NCI-H1436 (cell line): ENCODE measurements at places on chromosomes 5 and 9.

- no peak for DNase-seq
Observed at GRCh38 chr5:155316070-155316714, 302.6 kb downstream of the KIF4B start.

DNA sequence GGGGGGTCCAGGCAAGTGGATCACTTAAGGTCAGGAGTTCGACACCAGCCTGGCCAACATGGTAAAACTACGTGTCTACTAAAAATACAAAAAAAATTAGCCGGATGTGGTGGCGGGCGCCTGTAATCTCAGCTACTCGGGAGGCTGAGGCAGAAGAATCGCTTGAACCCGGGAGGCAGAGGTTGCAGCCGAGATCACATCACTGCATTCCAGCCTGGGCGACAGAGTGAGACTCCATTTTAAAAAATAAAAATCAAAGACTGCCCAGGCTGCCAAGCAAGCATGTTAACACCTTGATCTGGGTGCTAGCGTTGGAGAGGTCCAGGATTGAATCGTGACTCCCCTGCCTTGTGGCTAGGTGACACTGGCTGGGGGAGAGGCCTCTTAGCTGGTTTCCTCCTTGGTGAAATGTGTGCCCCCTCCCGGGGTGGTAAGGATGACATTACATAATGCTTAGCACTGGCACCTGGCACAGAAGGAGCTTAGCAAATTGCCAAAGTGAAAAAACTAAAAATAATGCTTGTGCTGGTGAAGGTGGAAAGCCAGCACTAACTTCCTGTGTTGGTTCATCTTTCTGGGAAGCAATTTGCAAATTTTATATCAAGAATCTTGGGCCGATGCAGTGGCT, 2.2 kb upstream of the CIZ1 start:
- no peak for DNase-seq

- DNase-seq = no peak
Observed at GRCh38 chr9:130236436-130236985, 29.0 kb upstream of the HMCN2 start.

- peak; percentile 14 for DNase-seq
Observed at GRCh38 chr5:134101686-134102439, 12.6 kb upstream of the TCF7 start.

DNA sequence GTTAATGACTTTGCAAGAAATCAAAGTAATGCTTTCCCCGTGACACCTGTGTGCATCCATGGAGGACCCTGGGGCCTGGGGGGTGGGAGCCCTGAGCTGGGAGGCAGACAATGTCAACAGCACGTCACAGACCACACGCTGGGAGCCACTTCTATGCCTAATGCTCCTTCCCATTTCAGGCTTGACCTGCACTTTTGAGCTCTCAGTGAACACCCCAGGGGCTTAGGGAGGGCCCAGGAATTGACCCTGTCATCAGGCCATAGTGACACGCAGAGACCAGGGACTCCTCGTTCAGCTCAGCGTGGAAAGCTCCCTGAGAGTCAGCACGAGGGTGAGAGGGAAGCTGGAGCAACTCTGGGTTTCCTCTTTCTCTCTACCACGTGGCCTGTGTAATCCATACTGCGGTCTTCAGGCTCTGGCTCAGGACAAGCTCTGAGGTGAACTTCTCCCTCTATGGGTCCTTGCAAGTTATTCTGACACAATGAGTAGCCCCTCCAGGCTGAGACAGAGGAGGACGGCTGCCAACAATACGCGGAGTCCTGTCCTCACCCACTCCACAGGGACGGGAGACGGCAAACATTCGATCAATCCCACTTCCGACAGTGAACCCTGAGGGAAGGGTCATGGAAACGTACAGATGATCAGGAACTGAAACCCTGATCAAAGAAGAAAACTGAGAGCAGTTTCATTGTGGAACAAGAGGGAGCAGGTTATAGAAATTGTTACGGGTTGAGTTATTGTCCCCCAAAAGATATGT, 130.8 kb upstream of the IRX4 start:
- DNase-seq = no peak

- DNase-seq = no peak
Observed at GRCh38 chr5:146409054-146409671, 38.0 kb upstream of the TCERG1 start.

DNA sequence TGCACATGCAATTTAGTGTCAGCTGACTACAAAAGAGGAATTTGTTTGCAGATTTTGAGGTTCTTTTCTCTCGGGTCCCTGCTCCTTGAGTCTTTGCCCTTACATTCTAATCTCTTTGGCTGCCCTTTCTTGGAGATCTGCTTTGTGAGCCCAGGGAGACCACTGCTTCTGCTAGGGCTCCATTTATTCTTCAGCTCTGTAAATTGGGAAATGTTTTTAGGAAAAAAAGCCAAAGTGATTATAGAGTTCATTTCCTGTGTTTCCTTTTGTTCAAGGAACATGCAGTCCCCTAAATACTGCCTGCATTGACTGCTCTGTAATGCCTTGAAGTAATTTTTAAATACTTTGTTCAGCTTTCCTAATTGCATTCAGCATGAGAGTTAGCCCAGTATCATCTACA, 197.4 kb downstream of the CSNK1G3 start:
- DNase-seq = no peak

GRCh38 chr5:168292786-168293696, 1.6 kb downstream of the WWC1 start:
- DNase-seq = no peak

DNA sequence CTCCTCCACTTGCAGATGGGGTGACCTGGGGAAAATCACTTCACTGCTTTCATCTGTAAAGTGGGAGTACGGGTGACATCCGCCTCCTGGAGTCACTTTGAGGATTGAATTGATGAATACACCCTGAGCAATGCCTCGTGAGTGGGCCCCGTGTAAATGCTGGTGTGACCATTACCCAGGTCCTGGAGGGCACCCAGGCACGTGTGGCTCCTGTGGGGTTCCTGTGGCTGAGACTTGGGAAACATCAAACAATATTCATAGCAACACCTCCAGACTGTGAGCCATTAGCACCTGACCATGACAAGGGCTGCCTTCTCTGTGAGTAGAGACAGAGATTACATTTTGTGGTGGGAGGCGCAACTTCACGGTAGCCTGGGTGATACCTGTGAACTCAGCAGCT, 11.4 kb downstream of the MRPL36 start:
- no peak for DNase-seq

- no peak for DNase-seq
Observed at GRCh38 chr5:36481454-36482120, 124.8 kb upstream of the SLC1A3 start.

DNA sequence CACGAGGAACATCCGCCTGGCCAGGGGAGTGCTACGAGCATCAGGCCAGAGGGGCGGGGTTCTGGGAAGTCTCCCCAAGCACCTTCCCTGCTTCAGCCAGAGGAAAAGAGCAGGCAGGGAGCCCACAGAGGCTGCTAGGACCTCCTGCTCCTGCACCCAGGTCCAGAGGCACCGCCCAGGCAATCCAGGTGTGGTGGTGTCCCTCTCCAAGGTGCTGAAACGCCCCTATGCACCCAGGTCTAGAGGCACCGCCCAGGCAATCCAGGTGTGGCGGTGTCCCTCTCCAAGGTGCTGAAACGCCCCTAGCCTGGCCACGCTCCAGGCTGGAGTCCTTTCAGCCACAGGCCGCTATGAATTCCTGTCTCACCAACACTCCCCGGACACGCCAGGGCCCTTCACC, 10.7 kb upstream of the UBAC1 start:
- no peak for DNase-seq

DNA sequence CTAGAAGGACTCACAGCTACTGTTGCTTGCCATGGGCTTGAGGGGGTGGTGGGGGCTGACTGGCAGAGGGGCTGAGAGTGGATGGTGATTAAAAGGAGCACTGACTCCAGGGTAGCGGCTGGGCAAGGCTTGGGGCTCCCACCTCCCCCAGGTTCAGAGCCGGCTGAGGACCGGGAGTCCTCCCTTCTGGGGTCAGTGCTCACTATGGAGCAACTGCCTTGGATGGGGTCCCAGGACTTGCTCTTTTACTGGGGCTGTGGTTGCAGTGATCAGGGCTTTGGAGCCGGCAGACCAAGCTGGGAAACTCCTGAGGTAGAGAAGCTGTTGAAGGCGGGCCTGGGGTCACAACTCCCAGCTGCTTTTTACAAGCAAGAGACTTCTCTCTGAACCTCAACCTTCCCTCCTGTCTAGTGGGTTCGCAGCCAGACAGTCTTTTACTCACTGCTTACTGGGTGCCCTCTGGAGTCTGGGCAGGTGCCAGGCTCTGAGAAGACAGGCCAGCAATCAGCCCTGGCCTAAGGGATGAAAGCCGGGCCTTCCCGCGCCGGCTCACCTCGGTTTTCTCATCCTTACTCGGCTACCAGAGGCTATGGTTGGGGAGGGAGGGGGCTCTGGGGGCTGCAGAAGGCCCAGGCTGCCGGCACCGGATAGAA, 795 bp upstream of the ASS1 start:
- DNase-seq = no peak

DNA sequence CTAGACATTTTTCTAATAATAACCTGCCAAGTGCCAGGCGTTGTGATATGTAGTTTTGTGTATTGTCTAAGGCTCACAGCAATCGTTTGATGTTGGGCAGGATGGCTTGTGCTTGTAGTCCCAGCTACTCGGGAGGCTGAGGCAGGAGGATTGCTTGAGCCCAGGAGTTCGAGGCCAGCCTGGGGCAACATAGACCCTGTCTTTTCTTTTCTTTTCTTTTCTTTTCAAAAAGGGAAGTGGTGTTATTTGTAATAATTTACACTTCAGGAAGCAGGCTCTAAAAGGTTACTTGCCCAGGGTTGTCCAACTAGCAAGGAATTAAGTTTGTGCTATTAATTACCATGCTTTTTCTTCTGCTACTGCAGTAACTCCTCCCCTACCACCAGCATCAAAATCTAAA, 3.2 kb downstream of the ZNF131 start:
- no peak for DNase-seq

- no peak for DNase-seq
Observed at GRCh38 chr5:73355108-73355507, 93.5 kb downstream of the FOXD1 start.

DNA sequence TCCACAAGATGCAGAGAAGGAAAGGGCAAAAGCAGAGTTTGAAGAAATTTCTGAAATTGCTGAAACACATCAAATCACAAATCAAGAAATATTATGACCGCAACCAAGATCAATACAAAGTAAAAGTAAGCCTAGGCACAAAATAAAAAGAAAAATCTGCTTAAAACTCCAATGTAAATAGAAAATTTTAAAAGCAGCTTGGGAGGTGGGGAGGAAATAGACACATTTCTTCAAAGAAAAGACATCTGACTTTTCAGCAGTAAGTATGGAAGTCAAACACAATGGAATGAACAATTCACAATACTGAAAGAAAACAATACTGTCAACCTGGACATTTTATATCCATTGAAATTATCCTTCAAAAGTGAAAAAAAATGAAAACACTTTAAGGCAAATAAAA, 55.1 kb downstream of the HTR4 start:
- no peak for DNase-seq

- no peak for DNase-seq
Observed at GRCh38 chr9:124654431-124654830, 116.7 kb downstream of the NR6A1 start.

- DNase-seq = no peak
Observed at GRCh38 chr5:7876867-7877266, 7.9 kb downstream of the MTRR start.

DNA sequence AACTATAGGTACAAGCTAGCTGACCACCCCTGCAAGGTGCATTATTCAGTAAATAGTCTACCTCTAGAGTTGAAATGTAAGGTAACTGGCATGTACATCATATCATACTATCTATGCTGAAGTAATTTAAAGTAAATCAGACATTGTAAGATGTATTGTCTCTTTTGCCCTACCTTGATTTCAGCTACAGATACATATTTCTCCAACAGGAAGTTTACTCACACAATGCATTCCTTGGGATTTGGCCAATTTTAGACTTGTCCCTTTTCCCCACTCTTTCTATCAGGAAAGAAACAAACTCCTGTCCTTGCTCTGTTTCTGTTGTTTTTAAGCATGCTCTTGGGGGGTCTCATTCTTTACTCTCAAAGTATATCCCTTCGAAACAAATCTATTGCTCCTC, 58.5 kb upstream of the TSLP start:
- DNase-seq = no peak

GRCh38 chr9:125906893-125907292, 159.7 kb downstream of the PBX3 start:
- no peak for DNase-seq

GRCh38 chr5:110506378-110506777, 220.1 kb downstream of the TMEM232 start:
- no peak for DNase-seq

DNA sequence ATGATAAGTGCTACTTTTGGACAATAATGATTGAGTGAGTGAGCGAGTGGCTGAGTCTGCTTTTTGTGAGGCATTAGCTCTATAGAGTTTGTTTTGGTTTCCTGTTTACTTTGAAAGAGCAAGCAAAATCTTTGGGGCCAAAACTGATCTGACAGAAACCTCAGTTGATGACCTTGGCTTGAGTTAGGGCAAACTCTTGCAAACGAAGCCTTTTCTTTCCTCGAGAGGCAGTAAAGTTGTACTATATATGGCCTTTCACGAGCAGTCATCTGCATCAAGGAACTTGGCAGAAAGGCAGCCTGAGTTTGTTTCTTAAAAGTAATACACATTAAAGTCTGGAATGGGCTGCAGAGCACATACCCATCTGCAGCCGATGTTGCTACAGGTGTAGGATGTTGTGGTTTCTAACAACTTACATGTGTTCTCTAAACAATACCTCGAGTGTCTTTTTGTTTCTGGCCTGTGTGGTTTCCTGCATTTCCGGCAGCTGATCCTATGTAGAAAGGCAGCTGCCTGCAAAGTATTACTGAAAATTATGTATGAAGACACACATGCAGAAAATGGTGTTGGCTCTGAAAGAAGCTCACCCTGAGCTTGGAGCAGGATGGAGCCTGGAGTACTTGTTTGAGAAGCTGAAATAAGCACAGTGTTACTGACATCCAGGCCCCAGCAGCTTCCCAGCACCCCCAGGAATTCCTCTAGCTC, 60.8 kb downstream of the FOXD1 start:
- peak; percentile 47 for DNase-seq

- DNase-seq = no peak
Observed at GRCh38 chr5:33032271-33033070, 321.4 kb downstream of the NPR3 start.

DNA sequence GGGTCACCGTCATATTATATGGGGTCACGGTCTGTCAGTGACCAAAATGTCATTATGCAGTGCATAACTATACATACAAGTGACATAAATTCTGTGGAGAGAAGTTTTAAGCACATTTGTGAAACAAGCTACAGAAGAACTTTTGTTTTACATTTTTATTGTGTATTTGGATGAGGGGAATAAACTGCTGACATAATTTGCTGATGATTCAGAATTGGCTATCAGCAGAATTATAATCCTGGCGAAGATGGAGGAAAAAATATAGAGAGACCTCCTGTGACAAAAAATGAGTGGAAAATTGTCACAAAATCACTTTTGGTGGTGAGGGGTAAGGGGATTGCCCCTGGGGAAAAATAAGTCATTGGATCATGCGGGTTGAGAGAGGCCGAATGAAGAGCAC, 116.3 kb upstream of the ANKRD55 start:
- no peak for DNase-seq

DNA sequence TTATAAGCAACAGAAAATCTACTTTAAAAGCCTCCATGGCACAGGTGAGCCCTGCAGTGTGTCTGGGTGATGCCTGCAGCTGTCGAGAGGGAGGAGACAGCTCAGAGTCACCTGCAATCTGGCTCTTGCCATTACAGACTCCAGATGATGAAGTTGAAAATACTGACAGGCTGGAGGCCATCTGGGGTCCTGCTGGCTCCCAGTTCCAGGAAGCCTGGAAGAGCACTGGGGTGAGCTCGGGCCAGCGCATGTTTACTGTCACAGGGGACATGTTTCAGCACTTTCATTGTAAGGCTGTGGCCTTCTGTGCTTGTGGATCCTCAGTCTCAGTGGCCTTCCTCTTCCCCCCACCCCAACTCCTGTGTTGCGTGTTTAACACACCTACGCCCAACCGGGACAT, 28.4 kb downstream of the CEL start:
- no peak for DNase-seq
